D341Med (cell line): ENCODE measurements at places on chromosomes 6 and 20.

- no peak for DNase-seq
These were observed 230.5 kb downstream of the ERMARD start for GRCh38 chr6:169981969-169982368.

- no peak for DNase-seq
These were observed 181.0 kb upstream of the ZNF217 start for GRCh38 chr20:53774461-53775203.

GRCh38 chr6:115618256-115618655, 442.4 kb downstream of the FRK start:
- DNase-seq = no peak

DNA sequence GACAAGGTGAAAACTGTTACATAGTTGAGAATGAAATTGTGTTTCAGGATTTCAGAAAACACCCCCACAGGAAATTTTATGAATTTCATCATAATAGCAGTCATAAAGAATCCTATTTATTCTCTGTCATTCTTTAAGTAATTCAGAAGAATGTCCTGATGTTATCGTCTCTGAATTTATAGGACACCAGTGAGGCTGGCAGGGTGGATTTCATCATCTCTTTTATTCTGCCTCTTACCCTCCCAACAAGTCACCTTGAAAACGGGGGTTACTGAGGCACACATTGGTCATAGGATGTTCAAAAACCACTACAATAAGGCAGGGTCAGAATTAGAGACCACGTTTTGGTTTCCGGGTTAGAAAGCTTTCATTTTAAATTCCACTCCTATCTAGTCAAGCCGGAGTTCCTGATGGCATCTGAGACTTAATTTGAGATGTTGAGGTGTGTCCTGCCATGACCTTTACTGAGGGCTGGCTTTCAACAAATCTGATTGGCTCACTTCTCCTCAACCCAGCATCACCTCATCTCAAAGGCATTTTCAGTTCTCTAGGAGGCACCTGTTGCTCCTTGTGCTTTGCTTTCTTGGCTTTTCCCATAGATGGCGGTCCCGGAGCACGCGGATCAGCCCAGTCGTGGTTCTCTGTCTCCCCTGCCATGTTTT, 230.6 kb upstream of the SUPT3H start:
- no peak for DNase-seq

- no peak for DNase-seq
These were observed 120.2 kb downstream of the QRSL1 start for GRCh38 chr6:106749609-106750008.

DNA sequence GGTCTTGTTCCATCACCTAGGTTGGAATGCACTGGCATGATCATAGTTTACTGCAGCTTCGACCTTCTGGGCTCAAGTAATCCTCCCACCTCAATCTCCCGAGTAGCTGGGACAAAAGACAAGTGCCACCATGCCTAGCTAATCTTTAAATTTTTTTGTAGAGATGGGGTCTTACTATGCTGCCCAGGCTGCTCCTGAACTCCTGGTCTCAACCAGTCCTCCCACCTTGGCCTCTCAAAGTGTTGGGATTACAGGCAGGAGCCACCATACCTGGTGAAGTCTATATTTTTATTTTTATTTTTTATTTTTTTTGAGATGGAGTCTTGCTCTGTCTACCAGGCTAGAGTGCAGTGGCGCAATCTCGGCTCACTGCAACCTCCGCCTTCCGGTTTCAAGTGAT, 11.4 kb upstream of the PIM1 start:
- DNase-seq = no peak

GRCh38 chr20:37238426-37238825, 23.2 kb downstream of the GHRH start:
- DNase-seq = no peak

- no peak for DNase-seq
These were observed 170.5 kb downstream of the GPX5 start for GRCh38 chr6:28696167-28696566.

- DNase-seq = no peak
These were observed 121.8 kb downstream of the COL12A1 start for GRCh38 chr6:75084018-75084417.

DNA sequence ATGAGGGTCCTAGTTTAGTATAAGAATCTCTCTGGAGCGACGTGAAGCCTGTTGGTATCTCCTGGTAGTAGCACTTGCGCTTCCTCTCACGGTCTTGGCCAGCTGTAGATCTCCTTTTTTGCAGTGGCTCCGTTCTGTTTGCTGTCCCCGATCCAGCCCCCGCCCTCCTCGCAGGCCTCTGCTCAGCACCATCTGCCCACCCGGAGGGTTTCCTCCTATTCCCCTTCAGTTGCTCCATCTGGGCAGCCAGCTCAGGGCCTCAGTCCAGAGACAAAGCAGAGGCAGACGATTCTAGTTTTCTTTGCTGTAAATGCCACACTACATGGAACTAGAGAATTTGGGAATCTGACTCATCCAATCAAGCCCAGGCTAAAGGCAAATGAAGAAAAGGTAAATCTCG, 126.6 kb downstream of the TIAM2 start:
- no peak for DNase-seq

GRCh38 chr6:41083072-41083471, 10.3 kb downstream of the NFYA start:
- no peak for DNase-seq
